Activated naive CD4-positive, alpha-beta T cell treated with anti-CD3 and anti-CD28 coated beads for 36 hours (primary cell): ENCODE measurements at places on chromosomes 16 and 17.
A peak's percentile ranks its signal among the peaks of the same experiment; 100 is the strongest.

GRCh38 chr17:82079001-82079677 is 13.5 kb upstream of the DUS1L start:
- no peak for DNase-seq

- DNase-seq: no peak
Measured at GRCh38 chr16:5354645-5355044, 257.1 kb upstream of the EEF2KMT start.

DNA sequence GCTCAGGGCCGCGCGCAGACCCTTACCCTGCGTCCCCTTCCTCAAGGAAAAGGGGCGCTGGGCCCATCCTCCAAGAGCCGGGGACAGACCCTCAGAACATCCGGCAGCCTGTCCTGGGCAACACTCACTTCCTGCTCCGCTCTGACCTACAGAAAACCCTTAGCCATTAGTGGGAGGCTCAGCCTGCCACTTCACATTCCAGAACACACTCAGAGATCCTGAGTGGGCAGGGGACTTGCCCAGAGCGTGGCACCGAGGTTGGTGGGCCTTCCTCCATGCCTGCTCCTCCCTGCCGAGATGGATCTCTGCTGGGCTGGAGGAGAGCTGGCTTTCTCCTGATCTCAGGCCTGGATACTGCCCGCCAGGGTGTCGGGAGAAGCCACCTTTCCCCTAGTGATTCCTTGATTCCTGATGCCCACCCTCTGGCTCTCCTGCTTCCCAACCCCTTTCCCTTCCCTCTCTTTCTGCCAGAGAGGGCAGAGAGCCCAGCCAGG is 1.5 kb downstream of the SCARF1 start:
- DNase-seq: no peak

DNA sequence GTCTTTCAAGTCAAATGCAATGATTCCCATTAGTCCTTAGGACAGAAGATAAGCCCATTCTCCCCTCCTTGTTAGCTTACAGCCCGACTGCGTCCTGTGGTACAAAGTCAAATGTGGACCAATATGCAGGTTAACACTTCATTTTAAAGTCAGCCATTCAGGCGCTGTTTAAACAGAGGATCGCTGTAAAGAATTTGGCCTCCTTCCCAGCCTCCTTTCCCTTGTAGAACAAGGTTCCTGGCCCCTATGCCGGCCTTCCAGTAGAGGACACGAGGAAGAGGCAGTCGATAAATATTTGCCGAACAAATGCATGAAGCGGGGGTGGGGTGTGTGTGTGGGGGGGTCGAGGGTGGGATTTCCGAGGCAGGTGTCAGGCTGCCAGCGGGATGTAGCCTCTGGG is 4.3 kb downstream of the SDK2 start:
- no peak for DNase-seq

DNA sequence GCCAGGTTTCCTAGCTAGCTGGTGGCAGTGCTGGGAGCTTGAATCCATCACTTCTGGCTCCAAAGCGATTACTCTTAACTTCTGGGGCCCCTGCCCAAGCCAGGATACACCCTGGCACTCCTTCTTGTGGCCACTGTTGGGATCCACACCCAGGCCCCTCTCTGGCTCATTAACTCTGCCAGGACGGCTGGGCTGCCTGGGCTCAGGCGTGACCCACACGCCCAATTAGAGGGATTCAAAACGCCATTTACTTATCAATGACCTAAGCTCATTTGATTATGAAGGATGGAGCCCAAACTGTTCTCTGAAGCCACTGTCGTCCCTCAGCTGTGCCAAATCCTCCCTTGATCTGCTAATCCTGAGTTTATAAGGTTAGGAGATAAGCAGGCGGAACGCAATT is 79.7 kb upstream of the BRD7 start:
- DNase-seq: no peak

DNA sequence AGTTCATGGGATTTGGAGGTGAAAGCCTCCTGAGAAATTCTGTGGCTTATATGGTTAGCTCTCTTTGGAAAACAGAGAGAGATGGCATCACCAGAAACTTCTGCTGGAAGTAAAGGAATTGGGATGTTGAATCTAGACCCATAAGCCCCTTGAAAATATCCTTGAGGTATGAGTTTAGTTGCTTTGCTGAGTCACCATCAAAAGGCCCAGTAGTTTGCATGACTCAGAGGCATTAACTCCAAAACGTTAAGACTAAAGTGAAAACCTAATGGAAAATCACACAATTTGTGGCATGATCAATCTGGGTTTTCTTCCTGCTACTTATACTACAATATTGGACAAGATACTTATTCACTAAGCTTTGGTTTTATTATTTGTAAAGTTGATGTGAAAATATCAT is 349.2 kb upstream of the SALL1 start:
- DNase-seq: no peak

DNA sequence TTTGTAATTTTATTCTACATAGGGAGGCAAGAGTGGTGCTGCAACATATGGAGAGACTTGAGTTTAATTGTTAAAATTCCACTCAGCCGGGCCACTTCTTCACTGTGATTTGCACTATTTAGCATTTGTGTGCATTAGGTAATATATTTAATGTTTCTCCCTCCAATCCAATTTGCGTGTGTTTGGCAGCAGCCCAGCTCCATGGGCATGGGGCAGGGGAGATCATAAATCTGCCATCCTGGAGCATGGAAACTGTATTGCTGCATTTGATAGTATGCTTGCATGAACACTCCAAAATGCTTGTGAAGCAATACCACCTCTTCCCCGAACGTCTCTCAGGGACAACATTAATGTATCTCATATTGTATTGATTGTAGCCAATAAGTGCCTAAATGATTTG is 339.1 kb upstream of the RBFOX1 start:
- DNase-seq: no peak

DNA sequence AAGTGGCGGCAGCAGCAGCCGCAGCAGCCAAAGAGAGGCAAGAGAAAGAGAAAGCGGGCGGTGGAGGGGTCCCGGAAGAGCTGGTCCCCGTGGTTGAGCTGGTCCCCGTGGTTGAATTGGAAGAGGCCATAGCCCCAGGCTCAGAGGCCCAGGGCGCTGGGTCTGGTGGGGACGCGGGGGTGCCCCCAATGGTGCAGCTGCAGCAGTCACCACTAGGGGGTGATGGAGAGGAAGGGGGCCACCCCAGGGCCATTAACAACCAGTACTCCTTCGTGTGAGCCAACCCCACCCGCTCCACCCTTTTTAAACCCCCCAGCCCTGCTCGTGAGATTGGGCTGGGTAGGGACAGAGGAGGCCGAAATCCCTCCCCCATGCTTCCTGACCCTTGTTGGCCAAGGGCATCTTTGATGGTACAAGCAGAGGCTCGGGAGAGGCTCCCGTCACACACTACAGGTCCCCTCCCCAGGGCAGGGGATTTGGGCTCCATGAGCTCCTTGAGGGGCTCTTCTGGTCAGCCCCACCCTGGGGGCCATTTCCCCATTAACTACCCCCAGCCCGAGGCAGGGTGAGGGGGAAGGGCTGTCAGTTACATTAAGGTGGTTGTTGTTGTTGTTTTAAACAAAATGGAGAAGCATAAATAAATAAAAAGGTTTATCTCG is 4.6 kb upstream of the ATP2A1 start:
- peak; percentile 62 for DNase-seq

DNA sequence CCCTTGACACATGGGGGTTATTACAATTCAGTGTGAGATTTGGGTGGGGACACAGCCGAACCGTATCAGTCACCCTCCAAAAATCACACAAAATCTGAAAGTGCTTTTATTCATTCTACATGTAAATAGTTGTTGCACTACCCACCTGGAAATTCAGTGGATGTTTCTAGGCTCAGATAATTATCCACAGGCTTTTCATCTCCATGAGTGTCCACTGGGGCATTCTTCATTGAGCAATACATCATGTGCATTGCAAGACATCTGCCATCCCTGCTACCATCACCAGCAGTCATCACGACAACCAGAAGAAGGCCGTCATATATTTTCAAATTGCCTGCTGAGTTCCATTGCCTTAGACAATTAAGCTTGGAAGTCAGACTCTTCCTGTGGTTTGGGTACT is 330.8 kb downstream of the WWOX start:
- no peak for DNase-seq

DNA sequence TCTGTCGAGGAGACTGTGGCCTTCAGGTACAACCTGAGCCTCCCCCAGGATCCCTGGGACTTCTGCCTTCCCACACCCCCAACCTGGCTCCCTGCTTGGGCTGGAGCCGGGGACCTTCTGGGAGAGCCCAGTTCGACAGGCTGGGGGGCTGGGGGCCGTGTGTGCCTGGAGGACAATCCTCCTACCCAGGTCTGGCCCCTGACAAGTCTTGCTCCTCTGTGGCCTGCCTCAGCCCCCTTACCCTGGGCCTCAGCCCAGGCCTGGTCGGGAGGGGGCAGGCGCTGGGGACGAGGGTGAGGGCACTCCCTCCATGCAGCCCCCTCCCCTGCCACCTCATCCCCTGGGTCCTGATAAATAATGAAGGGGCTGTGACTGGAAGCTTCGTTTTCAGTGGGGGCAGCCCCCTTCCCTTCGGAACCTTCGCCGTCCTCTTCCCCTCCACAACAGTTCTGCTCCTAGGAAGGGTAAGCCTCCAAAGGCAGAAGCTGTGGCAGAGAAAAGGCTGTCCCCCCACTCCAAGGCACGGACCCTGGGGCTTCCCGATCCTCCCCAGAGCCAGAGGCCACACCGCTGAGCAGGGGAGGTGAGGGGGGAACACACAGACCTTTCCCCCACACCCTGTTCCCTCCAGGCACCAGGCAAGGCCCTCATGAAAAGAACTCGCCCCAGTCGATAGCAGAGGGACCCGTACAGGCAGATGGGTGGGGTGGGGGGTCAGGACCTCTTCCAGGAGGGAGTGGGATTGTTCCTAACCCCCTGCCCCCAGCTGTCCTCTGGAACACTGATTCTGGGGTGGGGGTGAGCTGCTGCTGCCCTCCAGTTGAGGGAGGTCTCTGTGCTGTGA is 5.0 kb upstream of the BAHCC1 start:
- no peak for DNase-seq

GRCh38 chr17:55768936-55769624 is 18.2 kb downstream of the PCTP start:
- DNase-seq: no peak

DNA sequence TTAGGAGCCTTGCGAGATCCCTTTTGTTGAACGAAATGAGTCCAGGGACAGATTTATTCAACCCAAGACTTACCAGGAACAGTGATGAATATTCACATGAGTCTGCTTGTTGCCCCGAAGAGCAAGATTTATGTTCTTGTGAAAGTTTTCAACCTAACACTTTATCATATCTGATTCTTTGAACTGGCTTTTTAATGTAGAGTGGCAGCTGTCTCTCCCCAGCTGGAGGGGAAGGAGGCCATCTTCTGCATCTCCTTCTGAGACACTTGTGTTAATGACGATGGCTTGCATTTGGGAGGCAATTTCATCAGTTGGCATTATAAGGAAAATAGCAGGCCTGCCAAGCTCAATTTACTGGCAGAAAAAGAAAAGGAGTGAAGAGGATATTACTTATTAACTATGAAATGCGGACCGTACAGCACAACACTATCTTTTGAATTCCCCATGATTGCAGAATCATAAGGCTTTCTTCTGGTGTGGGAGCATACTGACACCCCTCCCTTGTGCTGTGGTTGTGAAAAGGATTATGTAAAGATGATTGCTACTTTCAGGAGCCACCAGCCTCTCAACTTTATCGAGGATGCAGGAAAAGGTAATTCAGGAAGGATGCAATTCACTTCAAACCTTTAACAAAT is 35.7 kb downstream of the SMARCE1 start:
- DNase-seq: peak; percentile 42

- peak; percentile 40 for DNase-seq
Measured at GRCh38 chr17:77233635-77234334, 93.0 kb downstream of the SEC14L1 start.

DNA sequence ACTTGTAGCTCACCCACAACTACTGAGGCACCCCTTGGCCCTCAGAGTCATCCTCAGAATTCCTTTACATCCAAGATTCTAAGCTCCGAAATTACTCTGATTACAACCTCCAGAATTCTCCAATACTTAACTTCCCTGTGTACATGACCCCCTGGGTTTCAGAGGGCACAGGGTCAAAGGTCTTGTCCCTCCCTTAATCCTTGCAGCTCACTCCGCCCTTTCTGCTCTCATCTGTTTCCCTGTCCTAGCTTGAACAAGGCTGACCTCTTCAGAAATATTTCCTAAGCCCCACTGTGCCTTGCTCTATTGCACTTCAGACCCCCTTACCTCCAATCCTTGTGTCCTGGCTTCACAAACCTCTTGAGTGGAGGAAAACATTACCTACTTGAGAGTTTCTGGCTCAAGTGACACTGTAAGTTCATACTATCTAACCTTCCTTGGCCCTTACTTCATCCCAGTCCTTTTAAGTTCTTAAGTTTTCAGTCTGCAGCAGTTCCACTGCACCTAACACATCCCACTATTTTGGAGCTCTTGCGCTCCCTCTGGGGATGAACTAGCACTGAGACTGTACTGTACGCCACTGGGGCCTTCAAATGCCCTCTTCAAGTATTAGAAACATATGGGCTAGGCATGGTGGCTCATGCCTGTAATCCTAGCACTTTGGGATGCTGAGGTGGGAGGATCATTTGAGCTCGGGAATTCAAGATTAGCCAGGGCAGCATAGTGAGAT is 6.2 kb downstream of the N4BP1 start:
- no peak for DNase-seq

GRCh38 chr16:53904533-53904932 is 200.6 kb downstream of the FTO start:
- no peak for DNase-seq

DNA sequence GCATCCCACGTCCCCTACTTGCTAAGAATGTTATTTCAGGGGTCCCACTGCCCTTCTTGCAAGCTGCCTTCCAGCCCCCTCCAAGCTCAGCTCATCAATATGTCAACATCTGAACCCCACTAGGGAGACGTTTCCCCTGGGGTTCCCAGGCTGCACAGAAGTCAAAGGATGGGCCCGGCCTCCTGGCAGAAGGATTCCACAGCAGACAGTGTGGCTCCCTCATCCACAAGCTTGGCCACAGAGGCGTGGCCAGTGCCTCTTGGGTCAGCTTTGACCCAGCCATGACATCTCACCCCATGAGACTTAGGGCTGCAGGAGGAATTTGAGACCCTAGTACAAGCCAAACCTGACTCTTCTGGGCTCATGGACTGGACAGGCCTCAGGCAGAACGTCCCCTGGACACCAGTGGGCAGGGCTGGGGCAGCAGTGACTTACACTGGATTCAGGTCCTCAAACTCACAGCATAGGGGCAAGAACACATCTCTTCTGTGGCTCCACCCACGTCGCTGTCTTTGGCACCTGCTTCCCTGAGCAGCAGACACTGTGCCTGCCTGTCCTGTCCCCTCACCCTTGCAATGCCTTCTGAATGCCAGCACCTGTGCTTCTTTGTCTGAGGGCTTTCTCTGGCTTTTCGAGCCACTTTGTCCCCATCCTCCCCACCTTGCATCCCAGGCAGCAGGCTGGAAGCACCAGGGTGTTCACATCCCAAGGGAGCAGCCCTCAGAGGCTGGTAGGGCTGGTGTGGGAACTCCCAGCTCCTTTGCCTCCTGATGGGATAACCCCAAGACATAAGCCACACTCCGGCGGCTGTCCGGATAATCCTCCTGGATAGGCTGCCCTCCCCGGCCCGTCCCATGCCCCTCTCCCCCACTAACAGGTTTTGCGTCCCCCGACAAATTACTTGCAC is 56.0 kb upstream of the ENPP7 start:
- no peak for DNase-seq
